ENCODE measurements at places on chromosomes 1 and 21. TPM values are rescaled to one million over a fixed set of nuclear protein-coding genes. Genes with fewer than 3 reads are reported as not detected.

DNA sequence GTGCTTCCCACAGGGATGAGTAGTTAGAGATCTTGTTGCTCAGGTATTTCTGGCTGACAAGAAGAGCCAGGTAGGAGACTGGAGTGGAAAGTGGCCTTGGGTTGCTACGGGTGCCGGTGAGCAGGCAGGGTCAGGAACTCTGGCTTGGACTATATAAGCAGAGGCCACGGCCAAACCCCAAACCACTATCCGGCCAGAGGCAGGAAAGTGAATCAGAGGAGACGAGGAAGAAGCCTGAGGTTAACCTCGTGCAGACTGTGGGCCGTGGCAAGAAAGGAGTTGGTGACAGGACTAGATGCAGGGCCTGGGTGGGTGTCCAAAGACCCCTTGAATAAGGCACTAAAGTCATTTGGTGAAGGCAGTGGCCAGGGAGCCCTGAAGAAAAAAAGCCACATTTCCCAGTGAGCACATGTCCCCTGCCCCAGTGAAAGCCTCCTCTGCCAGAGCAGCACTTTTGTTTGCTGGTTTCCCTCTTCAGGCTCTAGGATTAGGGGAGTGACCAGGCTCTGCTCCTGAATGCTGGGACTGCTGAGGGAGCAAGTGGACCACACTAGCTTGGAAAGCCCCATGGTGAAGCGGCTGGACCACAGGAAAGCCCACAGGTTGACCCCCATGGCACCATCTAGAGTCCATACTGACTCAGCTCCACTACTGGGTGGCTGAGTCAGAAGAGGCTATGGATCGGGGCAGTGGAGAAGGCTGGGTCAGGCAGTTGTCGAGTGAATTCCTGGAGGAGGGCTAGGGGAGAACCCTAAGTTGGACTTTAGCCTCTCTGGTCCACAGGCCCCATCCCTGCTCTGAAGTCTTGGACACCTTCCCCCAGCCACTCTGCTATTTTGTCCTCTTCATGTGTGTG, 23.4 kb downstream of the CSF1 start:
- peak; percentile 71 for DNase-seq

DNA sequence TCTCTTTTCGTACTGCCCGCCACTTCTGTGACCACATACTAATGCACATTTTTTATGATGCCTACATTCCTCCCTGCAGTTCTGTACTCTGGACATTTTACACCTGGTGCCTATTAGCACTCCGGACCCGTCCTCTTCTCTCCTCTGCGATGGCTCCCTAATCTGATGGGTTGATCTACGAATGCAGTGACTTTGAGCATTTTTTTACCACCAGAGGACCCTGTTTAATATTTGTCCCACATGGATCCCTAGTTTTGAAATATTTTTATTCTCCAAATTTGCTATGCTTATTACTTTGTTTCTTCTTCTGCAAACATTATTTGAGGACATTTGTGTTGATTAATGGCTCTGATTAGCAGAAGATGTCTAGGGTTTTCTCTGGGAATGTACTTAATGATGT, 5.2 kb downstream of the PPFIA4 start:
- DNase-seq = no peak

AADACL4 gene
- total RNA-seq = not detected

- DNase-seq = no peak
Observed at GRCh38 chr1:232822530-232822929, 17.3 kb downstream of the MAP10 start.

DNA sequence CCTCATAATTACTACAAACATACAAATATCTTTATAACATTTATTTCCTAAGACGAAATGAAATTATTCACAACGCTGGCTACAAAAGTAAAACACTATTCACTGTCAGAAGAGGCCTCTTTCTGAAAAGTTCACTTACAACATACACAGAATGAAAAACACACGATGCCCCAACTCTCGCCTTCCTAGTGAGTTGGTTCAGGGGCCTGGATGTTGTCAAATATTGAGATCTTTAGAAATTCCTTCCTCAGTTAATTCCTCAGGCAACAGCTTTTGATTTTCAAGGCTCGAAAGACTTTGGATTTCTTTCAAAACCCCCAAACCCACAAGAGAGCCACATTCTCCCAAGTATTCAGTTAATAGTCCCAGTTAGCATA, 14.2 kb upstream of the KCNE1 start:
- no peak for DNase-seq

- no peak for DNase-seq
Observed at GRCh38 chr1:76901158-76901767, 34.0 kb downstream of the ST6GALNAC5 start.

GRCh38 chr21:35404247-35404646, 355.1 kb upstream of the RUNX1 start:
- DNase-seq = no peak

DIO1 gene
- not detected for total RNA-seq

- no peak for DNase-seq
Observed at GRCh38 chr1:204975568-204976235, 67.3 kb upstream of the CNTN2 start.

- DNase-seq = no peak
Observed at GRCh38 chr1:13828454-13829151, 128.6 kb downstream of the PRDM2 start.

GRCh38 chr1:25664357-25665199, 48.0 kb downstream of the MAN1C1 start:
- DNase-seq = no peak

DNA sequence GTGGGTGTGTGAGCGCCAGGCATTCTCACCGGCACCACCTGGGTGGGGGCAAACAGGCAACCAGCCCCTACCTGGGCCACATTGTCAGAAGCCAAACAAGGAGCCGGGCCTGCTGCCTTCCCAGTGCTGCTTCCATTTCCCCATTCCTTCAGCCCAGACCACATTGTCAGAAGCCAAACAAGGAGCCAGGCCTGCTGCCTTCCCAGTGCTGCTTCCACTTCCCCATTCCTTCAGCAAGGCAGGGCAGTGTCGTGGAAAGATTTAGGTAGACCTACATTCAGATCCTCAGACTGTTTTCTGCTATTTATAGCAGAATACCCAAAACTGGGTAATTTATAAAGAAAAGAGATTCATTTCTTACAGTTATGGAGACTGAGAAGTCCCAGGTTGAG, 47.0 kb upstream of the EFHD2 start:
- DNase-seq = no peak

CELA2B gene
- not detected for total RNA-seq

- no peak for DNase-seq
Observed at GRCh38 chr1:25116832-25117231, 115.5 kb downstream of the SYF2 start.

GRCh38 chr1:15994590-15995351, 9.3 kb upstream of the SRARP start:
- no peak for DNase-seq

HSD3B1 gene
- total RNA-seq = 0.07 TPM

DNA sequence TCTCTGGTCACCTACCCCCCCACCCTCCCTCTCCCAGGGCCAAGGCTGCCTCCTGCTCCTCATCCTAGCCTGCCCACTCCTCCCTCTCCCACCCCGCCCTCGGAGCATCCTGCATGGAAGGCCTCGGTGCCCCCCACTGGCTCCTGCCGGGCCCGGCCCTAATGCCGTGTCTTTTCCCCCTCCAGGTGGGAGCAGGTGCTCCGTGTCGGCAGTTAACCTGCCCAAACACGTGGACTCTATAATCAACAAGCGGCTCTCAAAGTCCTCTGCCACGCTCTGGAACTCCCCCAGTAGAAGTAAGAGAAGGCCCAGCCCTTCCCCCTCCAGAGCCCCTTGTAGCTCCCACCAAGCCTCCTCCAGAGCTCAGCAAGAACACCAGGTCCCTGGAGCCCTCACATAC, 18.8 kb downstream of the MAP7D1 start:
- no peak for DNase-seq

- DNase-seq = no peak
Observed at GRCh38 chr21:43016728-43017127, 42.4 kb downstream of the PKNOX1 start.

DNA sequence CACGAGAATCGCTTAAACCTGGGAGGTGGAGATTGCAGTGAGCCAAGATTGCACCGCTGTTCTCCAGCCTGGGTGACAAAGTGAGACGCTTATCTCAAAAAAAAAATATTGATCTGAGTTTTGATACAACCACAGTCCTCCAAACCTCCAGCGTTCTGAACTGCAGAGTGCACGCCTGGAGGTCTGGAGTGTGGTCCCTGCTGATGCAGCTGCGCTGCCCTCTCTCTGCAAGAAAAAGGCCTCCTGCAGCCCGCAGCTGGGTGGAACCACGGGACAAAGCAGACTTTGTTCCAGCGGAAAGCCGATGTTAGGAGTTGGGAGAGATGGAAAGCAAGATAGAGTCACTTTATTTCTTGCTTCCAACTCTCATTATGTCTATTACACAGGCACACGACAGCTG, 144.9 kb upstream of the SOD1 start:
- no peak for DNase-seq

CD52 gene
- total RNA-seq = not detected

- DNase-seq = no peak
Observed at GRCh38 chr1:172758259-172758658, 99.4 kb downstream of the FASLG start.

DNA sequence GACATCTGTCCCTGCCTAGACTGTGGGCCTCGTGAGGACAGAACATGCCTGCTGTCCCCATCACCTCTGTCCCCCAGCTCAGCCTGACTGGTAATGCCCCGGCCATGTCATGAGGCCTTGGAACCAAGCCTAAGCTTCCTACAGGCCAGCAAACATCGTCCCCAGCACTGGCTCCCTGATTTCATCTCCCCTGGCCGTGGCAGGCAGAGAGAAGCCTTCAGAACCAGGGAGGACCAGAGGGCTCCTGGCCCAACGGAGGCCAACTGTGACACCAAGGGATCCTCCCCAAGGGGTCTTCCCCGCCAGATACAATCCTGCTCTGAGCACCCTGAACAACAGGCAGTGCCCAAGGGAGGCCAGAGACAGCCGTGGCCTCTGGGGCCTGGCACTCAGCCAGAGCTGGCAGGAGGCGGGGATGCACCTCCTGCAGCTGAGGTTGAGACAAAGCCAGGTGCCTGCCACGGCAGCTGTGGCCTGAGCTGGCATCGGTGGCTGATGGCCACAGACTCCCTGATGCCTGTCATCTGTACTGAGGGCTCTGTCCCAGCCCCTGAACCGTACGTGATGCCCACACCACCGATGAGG, 9.9 kb upstream of the NPHP4 start:
- no peak for DNase-seq

CELA3B gene
- total RNA-seq = not detected

DNA sequence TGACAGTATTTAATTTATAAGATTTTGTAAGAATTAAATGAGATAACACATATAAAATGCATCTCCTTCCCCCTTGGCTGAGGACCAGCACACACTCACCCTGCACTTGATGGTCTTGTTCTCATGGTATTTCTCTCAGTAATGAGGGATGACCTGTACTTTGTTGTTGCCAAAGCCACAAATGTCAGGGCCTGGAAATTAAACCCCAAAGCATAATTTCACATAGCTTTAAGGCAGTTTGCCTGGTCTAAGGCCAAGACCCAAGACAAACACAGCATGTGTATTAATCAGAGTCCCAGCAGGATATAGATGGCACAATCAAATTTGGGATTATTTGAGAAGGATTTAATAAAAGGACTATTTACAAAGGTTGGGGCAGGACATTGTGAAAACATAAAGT, 48.6 kb upstream of the EPS15 start:
- DNase-seq = no peak

GRCh38 chr21:28437061-28437460, 555.6 kb downstream of the LTN1 start:
- no peak for DNase-seq

GRCh38 chr1:23521588-23521987, 9.4 kb downstream of the E2F2 start:
- DNase-seq = no peak

DNA sequence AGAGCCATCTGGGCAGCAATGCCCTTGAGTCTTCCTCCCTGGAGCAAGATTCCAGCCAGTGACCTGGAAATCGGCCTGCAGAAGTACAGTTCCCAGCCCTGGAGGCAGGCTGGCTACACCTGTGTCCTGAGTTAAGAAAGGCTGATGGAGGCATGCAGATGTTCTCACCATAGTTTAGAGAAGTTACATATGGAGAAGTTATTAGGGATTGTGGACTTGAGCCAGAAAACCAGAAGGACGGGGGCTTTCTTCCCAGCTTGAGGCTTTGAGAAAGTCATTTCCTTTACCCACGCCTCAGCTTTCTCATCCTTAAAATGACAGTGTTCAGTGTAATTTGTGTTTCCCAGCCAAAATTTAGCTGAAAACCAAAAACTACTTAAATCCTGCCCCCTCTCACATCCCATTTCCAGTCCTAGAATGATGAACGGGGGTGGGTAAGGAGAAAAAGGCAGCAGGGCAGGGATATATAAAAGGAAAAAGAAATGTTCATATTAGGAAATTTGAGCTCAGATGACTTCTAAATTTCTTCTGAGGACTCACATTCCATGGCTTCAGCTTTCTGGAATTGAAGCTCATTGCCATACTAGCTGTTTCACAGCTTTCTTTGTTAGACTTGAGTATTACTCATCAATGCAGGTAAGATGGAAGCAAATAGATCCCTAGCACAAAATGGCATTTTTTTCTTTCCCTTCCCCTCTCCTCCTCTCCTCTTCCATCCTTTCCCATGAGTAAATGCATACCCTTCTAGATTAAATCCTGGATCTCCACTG, 14.4 kb upstream of the C8B start:
- DNase-seq = no peak

FCRL6 gene
- not detected for total RNA-seq

S100A6 gene
- 1,569 TPM for total RNA-seq

MTARC1 gene
- total RNA-seq = 12.0 TPM

Data from epithelial cell of proximal tubule (primary cell).